ENCODE measurements at places on chromosomes 12 and 14.
A peak's percentile ranks its signal among the peaks of the same experiment; 100 is the strongest.

- DNase-seq = peak; percentile 21
These were observed 12.3 kb downstream of the BRAP start for GRCh38 chr12:111673503-111673902.

GRCh38 chr14:63910583-63911363, 58.0 kb downstream of the SYNE2 start:
- no peak for DNase-seq

- no peak for DNase-seq
These were observed 38.0 kb upstream of the RAP1B start for GRCh38 chr12:68572661-68573060.

DNA sequence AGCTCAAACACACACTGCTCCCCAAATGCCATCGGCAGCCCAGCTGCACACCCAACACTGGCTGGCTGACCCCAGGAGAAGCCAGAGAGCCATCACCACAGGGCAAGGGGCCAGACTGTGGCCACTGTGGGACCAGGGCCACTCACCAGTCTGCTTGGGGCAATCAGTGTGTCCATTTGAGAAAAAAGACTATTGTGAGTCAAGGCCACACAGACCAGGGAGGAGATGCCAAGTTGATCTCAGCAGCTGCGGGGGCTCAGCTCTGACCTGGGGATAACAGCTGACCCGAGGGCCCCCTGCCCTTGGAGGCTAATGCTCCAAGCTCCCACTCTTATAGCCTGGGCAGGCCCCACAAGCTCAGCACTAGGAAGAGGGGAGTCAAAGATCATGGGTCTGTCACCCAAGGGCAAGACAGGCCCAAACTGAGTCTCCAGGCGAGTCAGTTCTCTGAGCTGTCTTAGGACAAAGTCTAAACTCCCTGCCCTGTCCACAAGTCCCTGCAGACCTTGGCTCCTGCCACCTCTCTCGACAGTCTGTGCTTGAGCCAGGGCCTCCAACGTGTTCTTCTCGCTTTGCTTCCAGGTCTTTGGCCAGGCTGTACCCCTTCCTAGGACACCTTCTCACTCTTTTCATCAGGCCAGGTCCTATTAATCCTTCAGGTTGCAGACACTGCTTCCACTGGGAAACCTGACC, 30.1 kb upstream of the PNMA1 start:
- no peak for DNase-seq

GRCh38 chr12:65784289-65785015, 39.8 kb upstream of the HMGA2 start:
- no peak for DNase-seq

DNA sequence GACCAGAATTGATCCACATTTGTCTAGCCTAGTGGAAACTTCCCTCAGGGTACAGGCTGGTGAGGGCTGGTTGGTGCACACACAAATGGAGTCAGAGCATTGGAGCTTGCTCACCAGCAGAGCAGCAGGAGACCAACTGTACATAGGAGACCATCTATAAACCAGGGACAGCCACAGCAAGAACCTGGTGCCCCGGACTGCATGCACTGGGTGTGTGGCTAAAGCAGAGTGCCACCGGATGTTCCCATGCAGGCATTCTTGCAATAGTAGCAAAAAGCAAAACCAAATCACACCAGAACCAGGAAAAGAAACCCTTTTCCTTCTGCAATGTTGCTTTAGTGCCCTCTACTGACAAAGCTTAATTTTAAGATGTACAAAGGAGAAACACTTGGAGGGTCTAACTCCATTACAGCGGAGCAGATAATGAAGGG, 136.4 kb downstream of the MDGA2 start:
- DNase-seq = no peak

DNA sequence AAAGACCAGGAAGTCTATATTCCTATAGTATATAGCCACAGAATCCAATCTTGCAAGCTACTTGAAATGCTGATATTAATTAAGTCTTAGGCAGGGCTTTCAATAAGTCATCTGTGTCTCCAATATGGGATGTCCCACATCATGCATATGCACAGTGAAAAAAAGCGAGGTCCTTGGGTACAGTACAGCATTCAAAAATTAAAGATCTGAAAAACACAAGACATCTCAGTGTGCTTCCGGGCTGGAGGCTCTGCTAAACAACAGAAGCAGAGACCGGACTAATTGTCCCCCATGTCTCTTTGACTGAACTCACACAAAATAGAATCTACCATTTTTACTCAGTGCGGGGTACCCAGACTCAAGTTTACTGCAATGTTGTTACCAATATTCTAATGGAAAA, 156.0 kb downstream of the DAD1 start:
- DNase-seq = no peak

DNA sequence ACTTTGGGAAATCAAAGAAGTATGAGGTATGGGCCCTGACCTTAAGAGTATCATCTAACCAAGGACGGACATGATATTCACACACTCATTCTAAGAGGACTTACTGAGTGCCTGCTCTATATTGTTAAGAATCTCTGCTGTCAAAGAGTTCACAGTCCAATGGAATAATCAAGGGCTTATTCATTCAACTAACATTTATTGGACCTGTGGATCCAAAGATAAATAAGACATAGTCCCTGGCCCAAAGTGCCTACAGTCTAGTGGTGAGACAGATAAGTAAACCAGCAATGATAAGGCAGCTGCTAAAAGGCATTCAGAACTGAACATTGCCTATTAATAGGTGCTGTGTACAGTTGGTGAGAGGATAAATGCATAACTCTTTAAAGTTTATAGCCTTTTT, 11.0 kb downstream of the WDR20 start:
- no peak for DNase-seq

- peak; percentile 79 for DNase-seq
These were observed at the start of gene PGF for GRCh38 chr14:74955229-74956026. Gene PGF (minus strand): TSS chr14:74955597. CDS start chr14:74955242, 355 bp downstream.

DNA sequence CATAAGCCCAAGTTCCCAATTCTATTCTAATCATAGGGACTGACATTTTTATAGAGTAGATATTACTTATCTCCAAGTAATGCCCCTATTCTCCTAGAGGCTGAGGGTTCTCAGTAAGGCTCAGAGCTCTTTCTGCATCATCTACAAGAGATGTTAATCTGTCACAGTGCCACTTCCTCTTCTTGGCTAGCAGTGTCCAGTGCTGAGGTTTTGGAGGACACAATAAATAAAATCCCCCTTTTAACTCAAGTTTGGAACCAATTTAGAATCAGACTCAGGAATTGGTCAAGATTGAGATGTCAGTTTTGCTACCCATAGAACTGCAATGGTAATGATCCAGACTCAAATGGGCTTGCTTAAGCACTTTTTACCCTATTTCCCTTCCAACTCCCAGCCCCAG, 154.1 kb upstream of the ARID2 start:
- DNase-seq = no peak

- DNase-seq = no peak
These were observed 229.2 kb downstream of the EMP1 start for GRCh38 chr12:13425766-13426165.

- DNase-seq = peak; percentile 97
These were observed at the start of gene PRDM4 for GRCh38 chr12:107760809-107761501. Gene PRDM4 (minus strand): TSS chr12:107761137. CDS start chr12:107760515, 622 bp downstream.

GRCh38 chr14:57533214-57533613, 39.6 kb upstream of the CCDC198 start:
- no peak for DNase-seq

GRCh38 chr12:131818821-131819585, 9.2 kb upstream of the MMP17 start:
- DNase-seq = no peak

- no peak for DNase-seq
These were observed 224.0 kb downstream of the KTN1 start for GRCh38 chr14:55803873-55804553.

DNA sequence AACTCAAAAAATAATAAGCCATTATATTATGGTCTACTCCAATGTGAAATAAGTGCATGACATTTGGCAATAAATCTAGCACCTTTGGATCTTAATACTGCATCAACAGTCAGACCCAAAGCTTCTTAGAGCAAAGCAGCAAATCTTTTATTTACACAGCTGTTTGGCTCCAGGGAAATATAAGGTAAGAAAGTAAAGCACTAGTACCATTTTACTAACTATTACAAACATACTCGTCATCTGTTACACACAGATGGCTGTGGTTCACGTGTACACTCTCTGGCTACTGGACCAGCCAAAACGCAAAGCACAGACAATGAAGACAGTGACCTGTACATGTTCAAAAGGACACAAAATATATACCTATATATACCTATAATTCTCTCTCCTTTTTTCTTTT, 2.8 kb downstream of the FGD6 start:
- DNase-seq = no peak

DNA sequence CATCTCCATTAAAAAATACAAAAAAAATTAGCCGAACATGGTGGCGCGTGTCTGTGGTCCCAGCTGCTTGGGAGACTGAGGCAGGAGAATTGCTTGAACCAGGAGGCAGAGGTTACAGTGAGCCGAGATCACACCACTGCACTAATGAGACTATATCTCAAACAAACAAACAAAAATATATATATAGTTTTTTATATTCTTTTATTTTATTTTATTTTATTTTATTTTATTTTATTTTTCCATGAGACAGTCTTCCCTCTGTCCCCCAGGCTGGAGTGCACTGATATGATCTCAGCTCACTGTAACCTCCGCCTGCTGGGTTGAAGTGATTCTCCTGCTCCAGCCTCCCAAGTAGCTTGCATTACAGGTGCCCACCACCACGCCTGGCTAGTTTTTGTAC, 79.5 kb downstream of the IRF2BPL start:
- no peak for DNase-seq

- no peak for DNase-seq
These were observed 70.8 kb downstream of the SCN8A start for GRCh38 chr12:51661836-51662235.

GRCh38 chr14:98685725-98686124, 586.3 kb downstream of the BCL11B start:
- DNase-seq = no peak

DNA sequence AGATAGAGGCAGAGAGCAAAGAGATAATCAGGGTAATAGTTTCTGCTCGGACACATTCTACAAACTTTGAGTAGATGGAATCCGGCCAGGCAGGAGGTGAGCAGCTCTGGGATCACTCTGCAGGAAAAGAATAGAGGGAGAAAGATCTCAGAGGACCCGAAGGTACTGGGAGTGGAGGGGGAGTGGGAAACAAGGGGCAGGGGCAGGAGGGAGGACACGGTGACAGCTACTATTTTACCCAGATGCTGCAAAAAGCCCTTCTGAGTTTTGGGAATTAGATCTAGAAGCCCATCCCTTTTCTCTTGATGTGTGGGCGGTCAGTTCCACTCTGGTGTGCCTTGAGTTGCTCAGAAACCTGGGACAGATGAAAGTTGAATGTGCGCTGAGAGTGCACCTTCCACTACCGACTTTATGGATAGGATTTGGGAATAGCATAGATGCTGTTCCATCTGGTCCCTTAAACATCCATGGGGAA, 556 bp downstream of the GPRC5A start:
- DNase-seq = no peak

GRCh38 chr12:93019975-93020630, 91.0 kb upstream of the EEA1 start:
- DNase-seq = peak; percentile 33

- no peak for DNase-seq
These were observed 101.8 kb upstream of the DIO3 start for GRCh38 chr14:101459551-101459900.

DNA sequence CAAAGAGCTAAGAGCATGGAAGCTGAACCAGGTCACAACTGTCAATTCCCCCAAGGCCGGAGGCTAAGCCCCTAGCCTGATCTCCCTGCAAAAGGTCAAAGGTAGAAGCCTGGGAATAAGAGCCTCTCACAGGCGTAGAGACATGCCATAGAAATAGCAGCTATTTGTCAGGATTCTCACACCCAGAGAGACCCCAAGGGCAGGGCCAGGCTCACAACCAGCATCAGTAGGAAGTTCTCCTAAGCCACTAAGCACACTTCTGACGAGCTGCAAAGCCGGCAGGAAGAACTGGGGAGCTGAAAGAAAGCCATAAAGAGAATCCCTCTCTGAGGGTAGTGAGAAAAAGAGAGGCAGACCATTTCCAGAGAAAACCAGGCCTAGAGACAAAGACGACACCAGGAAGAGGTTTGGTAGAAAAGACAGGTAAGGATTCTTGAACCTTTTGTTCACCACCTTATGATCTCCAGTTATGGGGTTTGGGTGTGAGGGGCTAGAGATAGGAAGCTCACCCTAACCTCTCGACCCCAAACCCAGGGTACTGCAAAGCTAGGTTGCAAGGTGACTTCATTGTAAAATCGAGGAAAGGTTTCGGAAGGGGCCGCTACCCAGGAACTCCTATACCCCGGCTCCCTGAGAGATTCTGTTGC, 1.0 kb downstream of the SMARCC2 start:
- no peak for DNase-seq

Data from HuH-7 (cell line).